Stimulated activated CD8-positive, alpha-beta memory T cell treated with anti-CD3 and anti-CD28 coated beads, Interleukin-15, amount 100 ng/mL, for 1 hour (primary cell): ENCODE measurements at places on chromosomes 2 and 18.

DNA sequence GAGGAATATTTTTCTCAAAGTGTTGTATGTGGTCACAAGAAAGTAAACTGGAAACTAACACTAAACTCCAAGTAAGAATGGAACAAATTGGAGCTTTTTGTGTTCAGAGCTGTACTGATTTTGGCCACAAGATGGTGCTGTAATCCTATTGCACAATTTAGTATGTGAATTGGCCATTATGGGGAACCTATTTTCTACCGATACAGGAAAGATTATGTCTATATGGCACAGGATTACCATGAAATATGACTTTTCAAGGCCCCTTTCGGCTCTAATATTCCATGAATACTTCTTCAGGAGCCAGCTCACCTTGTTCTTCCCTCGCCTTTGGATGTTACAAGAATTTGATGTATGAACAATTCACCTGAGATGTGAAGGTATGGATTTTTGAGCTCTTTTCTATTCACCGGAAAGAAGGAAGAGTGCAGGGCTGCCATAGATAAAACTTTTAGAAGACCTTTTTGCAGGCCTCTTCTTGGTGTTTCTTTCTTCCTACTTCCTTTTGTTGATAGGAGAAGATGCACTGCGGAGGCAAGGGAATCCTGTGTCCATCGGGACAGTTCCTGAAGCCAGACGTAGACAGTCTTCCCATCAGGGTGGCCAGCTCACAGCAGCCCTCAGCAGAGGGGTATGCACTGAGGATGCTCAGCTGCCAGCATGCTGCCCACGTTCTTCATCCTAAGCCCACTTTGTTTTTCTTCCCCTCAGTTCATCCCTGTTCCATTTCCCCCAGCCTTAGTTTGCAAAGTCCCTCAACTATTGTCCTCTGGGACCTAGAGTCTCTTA is 13.3 kb downstream of the MRPL44 start:
- peak; percentile 49 for DNase-seq

GRCh38 chr2:68776124-68776523 is 41.5 kb downstream of the ARHGAP25 start:
- DNase-seq, result no peak

- no peak for DNase-seq
These were observed 56.5 kb downstream of the BCL11A start for GRCh38 chr2:60496956-60497355.

DNA sequence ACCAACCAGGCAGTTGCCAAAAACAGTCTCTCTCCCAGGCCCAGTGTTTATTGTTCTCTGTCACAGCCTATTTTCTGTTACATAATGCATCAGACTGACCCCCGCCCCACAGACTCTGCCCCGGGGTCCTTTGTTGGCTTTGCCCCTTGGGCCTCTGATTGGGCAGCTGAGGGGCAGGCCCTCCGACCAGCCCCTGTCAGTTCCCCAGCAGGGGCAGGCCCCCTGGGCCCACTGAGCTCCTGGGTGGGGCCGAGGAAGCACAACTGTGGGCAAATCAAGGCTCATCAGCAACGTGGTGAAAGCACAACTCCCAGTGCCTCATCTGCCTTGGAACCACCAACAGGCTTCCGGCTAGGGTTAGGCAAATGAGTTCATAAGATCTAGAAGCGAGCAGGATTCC is 160.1 kb upstream of the MYCN start:
- no peak for DNase-seq

DNA sequence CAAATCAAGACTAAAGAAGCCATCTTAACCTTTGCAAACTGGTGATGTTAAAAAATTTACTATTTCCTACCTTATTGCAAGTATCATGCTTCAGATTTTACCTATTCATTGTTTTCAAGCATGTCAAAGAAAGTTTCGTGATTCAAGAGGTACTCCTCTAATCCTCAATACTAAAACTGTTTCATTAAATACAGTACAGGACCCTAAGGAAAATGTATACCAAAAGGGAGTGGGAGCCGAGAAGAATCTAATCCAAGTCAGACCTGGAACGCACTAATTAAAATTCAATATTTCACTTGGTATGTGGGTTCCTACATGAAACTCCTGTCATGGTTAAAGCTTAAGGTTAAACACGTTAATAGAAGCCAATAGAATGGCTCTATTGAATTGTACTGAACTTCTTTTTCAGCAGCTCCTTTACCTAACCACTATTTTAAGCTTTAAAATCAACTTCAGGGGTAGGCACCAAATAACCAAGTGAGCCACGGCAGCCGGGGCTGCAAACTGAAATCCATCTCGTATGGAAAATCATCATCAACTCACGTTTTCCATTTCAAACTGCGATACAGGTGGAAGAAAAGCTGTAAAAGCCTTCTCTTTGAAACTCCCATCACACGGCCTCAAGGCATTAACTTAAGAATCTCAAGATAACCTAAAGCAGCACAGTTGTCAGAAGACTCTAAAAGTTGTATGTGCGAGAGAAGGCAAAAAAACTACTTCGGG is 188.8 kb downstream of the ZEB2 start:
- no peak for DNase-seq

GRCh38 chr2:237874585-237875161 is 15.2 kb downstream of the RAMP1 start:
- no peak for DNase-seq

- no peak for DNase-seq
These were observed 120.7 kb downstream of the NCK2 start for GRCh38 chr2:105865222-105865913.

GRCh38 chr2:206000776-206001175 is 85.2 kb downstream of the INO80D start:
- no peak for DNase-seq

DNA sequence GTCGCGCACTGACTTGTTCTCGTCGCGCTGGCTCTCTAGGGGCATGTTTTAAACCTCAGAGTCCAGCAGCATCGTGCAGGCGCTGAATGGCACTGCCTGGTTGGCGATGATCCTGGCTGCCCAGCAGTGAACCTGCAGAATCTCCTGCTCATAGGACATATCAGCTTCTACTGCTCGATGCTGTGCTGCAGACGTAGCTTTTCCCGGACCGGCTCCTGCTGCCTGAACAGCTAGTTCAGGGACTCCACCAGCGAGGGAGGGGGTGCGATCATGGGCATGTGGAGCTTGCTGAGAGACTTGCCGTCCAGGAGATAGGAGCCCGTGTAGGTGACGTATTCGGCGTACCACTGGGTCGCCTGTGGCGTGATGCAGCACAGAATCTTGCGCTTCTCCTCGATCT is 890.0 kb upstream of the LRRTM1 start:
- DNase-seq, result no peak

DNA sequence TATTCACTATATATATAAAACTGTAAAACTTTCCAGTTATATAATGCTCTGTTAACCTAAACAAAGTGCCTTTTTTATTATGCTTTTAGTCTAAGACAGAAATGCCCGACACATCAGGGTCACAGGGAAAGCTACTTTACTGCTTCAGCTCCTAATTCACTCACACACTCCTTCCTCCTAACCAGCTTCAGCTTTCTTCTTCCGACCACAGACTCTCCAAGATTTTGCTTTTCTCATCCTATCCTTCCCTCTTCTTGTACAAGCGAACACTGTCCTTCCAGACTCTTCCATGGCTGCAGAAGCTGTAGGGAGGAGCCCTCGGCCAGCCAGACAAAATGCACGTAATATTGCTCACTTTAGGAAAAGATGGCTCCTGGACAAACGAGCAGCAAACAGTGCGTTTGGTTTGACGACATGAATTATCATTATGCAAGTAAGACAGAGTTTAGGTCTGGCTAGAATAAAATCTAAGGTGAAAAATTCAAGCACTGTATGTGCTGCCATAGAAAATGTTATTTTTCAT is 47.5 kb upstream of the HNRNPA3 start:
- DNase-seq, result no peak

- no peak for DNase-seq
These were observed 213.1 kb downstream of the NBAS start for GRCh38 chr2:15348045-15348444.

- no peak for DNase-seq
These were observed 24.3 kb upstream of the SEMA4C start for GRCh38 chr2:96894151-96894531.

DNA sequence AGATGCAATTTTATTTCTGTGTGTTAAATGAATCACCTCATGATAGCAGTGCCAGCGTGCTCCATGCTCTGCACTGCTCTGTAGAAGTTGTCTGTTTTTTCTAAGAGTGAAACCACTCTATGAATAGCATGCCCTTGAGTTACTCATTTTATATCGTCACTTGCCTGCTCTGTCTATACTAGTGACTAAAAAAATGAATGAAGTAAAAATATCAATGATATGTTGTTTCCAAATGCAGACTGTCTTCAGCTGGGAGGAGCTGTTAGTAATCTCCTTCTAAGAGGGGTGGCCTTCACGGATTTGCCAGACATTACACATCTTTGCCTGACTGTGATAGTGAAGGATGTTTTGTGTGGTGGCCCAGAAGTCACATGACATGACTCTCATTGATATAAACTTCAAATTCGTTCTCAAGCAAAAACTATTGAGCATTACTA is 852.1 kb downstream of the CNTNAP5 start:
- DNase-seq, result no peak

GRCh38 chr2:23204685-23205242 is 180.2 kb upstream of the KLHL29 start:
- no peak for DNase-seq

- no peak for DNase-seq
These were observed 1.4 kb downstream of the NPAS2 start for GRCh38 chr2:100821255-100821910.

DNA sequence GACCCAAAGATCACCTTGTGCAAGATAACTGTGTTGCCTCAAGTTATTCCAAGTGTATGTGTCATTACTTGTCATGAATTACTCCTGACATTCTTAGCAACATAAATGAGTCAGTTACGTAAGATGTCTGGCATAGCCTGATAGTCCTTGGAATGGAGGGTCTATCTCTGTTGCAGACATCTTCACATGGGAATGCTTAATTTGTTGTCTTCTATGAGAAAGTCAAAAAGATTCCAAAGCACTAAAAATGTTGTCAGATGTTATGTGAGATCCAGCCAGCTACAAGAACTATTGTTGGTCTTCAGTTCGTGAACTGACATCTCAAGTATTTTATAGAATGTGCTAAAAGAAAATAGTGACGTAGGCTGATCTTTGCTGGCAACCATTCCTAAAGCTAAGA is 178.2 kb upstream of the RASGRP3 start:
- DNase-seq, result no peak

- no peak for DNase-seq
These were observed 76.3 kb downstream of the COLEC12 start for GRCh38 chr18:424071-424661.

DNA sequence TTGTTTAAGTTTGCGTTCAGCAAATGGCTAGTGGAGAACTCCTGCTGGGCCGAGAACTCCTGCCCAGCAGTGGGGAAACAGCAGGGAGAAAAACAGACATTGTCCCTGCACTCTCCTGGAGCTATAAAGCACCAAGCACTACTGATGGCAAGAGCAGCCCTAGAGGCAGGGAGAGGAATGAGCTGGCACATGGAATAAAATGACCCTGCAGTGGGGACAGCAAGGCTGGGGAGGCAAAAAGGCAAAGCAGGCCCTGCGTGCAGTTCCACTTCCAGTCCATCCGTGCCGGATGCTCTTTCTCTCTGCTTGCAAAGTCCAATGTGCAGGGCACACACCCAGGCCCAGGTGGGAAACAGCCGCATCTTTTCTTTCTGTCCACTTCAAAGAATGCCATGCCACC is 415.5 kb downstream of the LRATD1 start:
- DNase-seq, result no peak

DNA sequence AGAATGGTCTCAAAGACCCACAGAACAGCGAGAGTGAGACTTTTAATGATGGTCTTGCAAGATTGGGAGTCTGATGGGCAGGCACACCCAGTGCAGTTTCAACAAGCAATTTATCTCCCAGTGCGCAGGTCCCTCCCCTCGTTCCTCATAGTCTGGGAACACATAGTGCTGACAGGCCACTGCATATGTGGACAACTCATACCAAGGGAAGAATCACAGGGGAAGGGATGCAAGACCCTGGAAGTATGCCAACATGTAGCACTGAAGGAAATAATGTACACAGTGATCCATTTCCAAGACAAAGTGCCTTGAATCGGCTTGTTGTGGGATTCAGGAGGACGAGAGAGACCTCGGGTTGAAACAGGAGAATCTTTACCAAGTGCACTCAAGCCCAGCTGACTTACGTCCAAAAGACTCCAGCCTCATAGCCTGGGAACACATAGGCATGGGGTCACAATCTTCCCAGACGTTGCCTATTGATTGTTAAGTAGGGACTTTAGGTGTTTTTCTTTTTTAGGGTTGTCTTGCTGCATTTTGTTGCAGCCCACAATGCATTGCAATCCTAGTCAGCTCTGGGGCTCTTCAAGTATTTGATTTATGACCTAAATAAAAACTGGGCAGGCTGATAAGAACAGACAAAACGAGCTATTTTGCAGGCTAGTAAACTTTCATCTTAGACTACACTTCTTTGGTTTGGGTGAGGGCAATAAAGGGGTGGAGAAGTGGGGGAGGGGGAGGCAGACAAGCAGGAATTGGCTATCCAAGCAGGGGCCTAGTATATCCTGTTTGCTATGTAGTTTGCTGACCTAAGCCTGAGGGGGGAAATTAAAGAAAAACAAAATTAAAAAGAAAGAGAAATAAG is 24.7 kb upstream of the SERPINB5 start:
- no peak for DNase-seq

- DNase-seq, result no peak
These were observed 37.5 kb upstream of the NEB start for GRCh38 chr2:151771599-151772358.

- no peak for DNase-seq
These were observed 222.4 kb upstream of the OSR1 start for GRCh38 chr2:19580830-19581229.

DNA sequence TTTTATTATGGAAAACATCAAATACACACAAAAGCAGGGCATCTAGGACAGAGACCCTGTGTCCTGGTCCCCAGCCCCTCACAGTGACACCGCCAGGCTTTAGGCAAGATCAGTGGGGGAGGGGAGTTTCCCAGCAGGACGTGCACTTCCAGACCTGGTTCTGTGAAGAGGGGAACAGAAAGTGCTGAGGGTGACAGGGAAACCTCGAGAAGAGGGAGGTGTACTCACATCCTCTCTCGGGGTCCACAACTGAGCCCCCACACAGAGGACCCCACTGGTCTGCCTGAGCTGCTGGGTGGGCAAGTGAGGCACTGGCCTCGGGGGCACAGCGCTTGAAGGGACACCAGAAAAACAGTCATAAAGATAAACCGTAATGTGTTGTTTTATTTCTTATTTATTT is 4.4 kb upstream of the GPR35 start:
- DNase-seq, result no peak

DNA sequence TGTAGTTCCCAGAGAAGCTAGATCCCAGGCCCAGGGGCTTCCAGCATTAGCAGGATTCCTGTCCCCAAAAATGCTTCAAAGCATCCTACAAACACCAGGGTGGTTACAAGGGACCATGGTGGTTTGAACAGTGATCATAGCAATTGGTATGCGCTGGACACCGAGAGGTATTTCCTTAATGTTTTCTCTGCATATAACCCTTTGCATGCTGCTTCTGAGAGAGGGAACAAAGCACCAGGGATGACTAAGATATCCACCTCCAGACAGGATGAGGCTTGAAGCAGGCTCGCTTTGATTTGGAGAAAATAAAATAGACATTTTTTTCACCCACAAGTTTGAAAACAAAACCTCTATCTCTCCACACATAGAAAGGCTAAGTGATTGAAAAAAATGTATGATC is 50.5 kb upstream of the TSPYL6 start:
- no peak for DNase-seq
